ENCODE measurements at places on chromosomes 1 and 21.

DNA sequence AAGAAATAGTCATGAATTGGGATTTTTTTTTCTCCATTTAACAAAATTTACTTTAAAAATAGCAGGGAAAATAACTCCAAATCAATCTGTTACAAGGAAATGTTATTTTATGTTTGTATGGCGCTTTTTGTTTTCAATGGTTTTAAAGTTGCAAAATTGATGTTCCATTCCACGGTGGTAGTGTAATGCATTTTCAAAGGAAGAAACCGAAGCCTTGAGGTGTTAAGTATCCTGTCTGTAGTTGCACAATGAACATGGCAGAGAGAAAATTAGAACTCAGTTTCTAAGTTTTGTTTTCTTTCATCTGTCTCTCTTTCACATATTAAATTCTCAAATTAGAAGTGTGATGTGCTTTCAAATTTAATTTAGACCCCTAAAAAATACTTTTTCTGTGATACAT, 841.8 kb downstream of the USP25 start:
- H3K27me3 ChIP-seq, result no peaks in the 10 kb centered on the region
- H3K4me1 ChIP-seq, result no peaks in the 10 kb centered on the region
- H3K4me3 ChIP-seq, result no peak overlapping the region
- no peak overlapping the region for H3K27ac ChIP-seq
- no peaks in the 10 kb centered on the region for H3K36me3 ChIP-seq

DNA sequence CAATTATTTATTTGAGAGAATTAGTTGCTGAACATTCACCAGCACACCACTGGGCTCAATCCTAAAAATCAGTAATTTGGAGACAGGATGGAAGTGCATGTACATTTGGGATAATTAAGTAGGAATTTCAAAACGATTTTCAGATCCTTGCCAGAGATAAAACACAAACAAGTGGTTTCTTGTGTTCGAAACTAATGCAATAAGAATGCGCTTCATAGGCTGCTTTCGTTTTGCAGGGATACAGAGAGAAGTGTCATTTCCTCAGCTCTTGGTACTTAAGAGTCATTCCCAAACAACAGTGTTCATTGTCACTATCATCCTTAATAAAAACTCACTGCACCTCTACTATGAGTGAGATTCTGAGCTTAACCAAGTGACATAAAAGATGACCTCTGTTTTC, 20.6 kb upstream of the USP24 start:
- no peak for DNase-seq
- no peaks in the 10 kb centered on the region for H3K36me3 ChIP-seq
- H3K4me3 ChIP-seq, result no peak overlapping the region
- H3K27me3 ChIP-seq, result no peaks in the 10 kb centered on the region

- H3K4me1 ChIP-seq, result peaks cover 7% of the 10 kb centered on the region
- H3K27ac ChIP-seq, result no peak overlapping the region
- DNase-seq, result no peak
- H3K36me3 ChIP-seq, result peaks cover 10% of the 10 kb centered on the region
Measured at GRCh38 chr1:220887520-220888416, 8.5 kb downstream of the HLX start.

GRCh38 chr1:215188302-215188950, 105.9 kb downstream of the KCNK2 start:
- H3K4me3 ChIP-seq, result no peak overlapping the region
- no peaks in the 10 kb centered on the region for H3K27me3 ChIP-seq
- no peak overlapping the region for H3K27ac ChIP-seq
- no peaks in the 10 kb centered on the region for H3K4me1 ChIP-seq

- H3K27ac ChIP-seq, result no peak overlapping the region
- no peak for DNase-seq
- H3K27me3 ChIP-seq, result no peaks in the 10 kb centered on the region
- no peak overlapping the region for H3K4me3 ChIP-seq
Measured at GRCh38 chr1:46784666-46785065, 14.2 kb upstream of the CYP4B1 start.

DNA sequence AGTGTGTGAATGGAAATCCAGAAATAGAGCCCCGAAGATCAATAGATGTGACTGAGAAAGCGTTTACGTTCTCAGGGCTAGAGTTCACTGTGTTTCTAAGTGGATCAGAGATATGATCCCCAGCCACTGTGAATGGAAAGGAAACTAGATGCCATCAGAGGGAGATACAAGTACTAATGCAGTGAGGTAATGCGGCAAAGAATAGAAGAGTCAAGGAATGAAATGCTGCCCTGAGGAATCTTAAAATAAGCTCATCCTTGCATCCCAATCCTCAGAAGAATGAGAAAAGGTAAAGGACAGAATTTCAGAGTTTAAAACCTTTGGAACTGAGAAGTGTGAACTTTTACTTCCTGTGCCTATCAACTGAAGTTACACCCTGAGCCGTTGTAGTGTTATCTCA, 165.5 kb upstream of the ESRRG start:
- H3K4me3 ChIP-seq, result no peak overlapping the region
- DNase-seq, result no peak
- no peaks in the 10 kb centered on the region for H3K4me1 ChIP-seq
- no peak overlapping the region for H3K27ac ChIP-seq

GRCh38 chr21:26199456-26199855, 28.9 kb upstream of the APP start:
- H3K27ac ChIP-seq, result no peak overlapping the region
- H3K27me3 ChIP-seq, result no peaks in the 10 kb centered on the region
- H3K36me3 ChIP-seq, result no peaks in the 10 kb centered on the region
- no peak for DNase-seq

DNA sequence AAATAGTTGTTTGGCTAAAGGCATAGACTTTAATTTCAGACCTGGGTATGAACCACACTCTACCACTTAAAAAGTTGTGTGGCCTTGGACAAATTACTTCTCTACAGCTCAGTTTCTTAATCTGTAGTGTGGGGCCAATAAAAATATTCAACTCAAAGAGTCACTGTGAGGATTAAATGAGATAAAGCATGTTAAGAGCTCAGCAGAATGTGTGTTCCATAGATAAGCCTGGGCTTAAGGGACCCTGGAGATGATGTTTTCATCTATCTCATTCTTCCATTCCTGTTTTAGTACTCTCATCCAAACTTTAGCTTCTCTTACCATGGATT, 17.7 kb downstream of the S100A10 start:
- H3K36me3 ChIP-seq, result no peaks in the 10 kb centered on the region
- H3K27me3 ChIP-seq, result no peaks in the 10 kb centered on the region
- DNase-seq, result no peak
- no peak overlapping the region for H3K27ac ChIP-seq

DNA sequence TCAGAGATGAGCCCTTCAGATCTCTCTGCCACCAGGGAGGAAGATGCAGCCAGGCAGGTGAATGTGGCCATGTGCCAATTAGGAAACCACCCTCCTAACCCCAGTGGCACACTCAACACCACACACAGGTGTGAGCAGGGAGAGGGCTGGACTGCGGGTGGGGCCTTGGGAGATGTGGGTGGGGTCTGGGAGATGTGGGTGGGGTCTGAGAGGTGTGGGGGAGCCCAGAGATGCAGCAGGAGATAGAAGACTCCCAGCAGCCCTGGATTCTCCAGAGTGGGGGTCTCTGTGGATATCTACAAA, 43.2 kb upstream of the COL6A1 start:
- no peak overlapping the region for H3K27ac ChIP-seq
- H3K4me1 ChIP-seq, result no peaks in the 10 kb centered on the region
- no peak for DNase-seq
- no peaks in the 10 kb centered on the region for H3K36me3 ChIP-seq
- H3K27me3 ChIP-seq, result no peaks in the 10 kb centered on the region
